ENCODE measurements at places on chromosomes 12 and 14.

GRCh38 chr14:75837151-75837787 is 144.5 kb downstream of the TGFB3 start:
- no peaks in the 10 kb centered on the region for H3K27me3 ChIP-seq
- H3K4me3 ChIP-seq: no peak overlapping the region
- H3K27ac ChIP-seq: no peak overlapping the region
- no peaks in the 10 kb centered on the region for H3K36me3 ChIP-seq
- DNase-seq: no peak

GRCh38 chr12:95385246-95386035 is 88.5 kb upstream of the METAP2 start:
- no peaks in the 10 kb centered on the region for H3K36me3 ChIP-seq
- peaks cover 2% of the 10 kb centered on the region for H3K27me3 ChIP-seq
- H3K4me1 ChIP-seq: no peaks in the 10 kb centered on the region
- H3K4me3 ChIP-seq: no peak overlapping the region
- no peak for DNase-seq

DNA sequence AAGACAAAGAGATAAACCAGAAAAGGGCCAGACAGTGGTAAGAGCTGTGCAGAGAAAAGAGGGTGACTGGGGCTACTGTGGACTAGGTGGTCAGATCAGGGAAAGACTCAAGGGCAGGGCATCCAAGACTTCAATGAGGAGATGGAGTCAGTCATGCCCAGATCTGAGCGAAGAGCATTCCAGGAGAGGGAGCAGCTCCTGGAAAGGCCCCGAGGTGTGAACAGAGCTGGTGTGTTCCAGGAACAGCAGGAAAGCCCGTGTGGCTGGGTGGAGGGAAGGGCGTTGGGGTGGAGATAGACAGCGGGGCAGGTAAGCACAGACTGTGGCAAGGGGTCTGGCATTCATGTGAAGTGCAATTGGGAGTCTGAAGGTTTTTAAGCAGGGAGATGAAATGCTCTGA is 16.8 kb downstream of the TTC7B start:
- H3K36me3 ChIP-seq: no peaks in the 10 kb centered on the region
- H3K27me3 ChIP-seq: no peaks in the 10 kb centered on the region
- no peak overlapping the region for H3K27ac ChIP-seq
- H3K4me3 ChIP-seq: no peak overlapping the region

DNA sequence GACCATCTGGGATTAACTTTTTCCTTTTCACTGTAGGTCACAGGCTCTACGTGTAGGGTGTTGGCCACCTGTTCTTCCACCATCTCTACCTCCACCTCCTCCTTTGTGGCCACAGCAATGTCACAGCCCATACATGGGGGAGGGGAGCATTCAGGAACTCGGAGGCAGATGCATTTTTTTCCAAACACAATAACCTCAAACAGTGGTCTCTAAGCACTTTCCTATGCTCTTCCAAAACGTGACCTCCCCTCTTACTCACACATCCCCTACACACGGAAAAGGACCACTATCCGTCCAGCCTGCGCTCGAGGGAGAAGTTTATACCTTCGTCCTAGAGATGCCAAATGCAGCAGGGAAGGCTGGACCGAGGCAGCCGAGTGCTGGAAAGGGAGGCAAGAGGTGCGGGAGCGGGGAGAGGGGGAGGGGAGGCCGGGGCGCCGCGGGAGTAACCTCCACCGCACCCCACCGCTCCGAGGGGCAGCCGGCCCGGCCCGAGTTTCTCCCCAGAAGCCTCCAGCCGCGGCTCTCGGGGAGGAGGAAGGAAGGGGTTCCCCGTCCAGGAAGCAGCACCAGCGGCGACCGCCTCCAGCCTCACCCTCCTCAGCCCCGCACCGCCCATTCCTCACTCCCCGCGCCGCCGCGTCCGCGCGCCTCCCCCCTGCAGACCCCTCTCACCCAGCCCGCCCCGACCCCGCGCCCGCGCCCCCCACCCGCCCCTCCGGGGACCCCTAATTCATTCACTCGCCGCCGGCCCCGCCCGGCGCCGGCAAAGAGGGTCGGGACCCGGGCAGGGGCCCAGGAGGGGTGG is 594 bp downstream of the KRAS start:
- H3K4me1 ChIP-seq: peaks cover 47% of the 10 kb centered on the region
- no peaks in the 10 kb centered on the region for H3K36me3 ChIP-seq
- peak overlapping the region; percentile 64 for H3K27ac ChIP-seq
- H3K27me3 ChIP-seq: no peaks in the 10 kb centered on the region
- no peak for DNase-seq
- peak overlapping the region; percentile 75 for H3K4me3 ChIP-seq

- no peaks in the 10 kb centered on the region for H3K27me3 ChIP-seq
- no peak overlapping the region for H3K27ac ChIP-seq
- H3K4me3 ChIP-seq: no peak overlapping the region
- no peaks in the 10 kb centered on the region for H3K36me3 ChIP-seq
- DNase-seq: no peak
These were observed 2.3 kb upstream of the KLRD1 start for GRCh38 chr12:10305411-10305810.

GRCh38 chr14:38145142-38145541 is 62.6 kb upstream of the SSTR1 start:
- H3K4me3 ChIP-seq: no peak overlapping the region
- H3K36me3 ChIP-seq: no peaks in the 10 kb centered on the region
- H3K27ac ChIP-seq: no peak overlapping the region

Data from HepG2 (cell line).